ENCODE measurements at places on chromosomes 6 and 20.

GRCh38 chr20:47859278-47859677, 74.0 kb upstream of the SULF2 start:
- peak; percentile 33 for DNase-seq

- DNase-seq = no peak
Measured at GRCh38 chr6:21297665-21298064, 295.9 kb upstream of the SOX4 start.

- no peak for DNase-seq
Measured at GRCh38 chr20:41166201-41167117, 29.1 kb downstream of the PLCG1 start.

DNA sequence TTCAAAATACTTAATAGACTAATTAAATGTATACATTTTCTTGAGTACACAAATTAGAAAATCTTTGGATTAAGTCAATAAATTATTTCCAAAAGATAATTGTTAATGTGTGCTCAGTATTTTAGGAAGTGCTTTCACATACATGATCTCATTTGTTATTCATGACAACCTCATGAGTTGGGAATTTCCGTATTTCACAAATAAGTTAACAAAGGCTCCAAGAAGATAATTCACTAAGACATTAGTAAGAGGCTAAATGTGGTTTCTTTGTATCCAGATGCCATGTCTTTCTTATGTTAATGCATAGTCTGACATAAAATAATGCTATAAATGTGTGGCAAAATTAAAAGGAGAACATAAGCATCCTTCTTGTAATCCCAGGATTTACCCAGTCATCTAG, 79.5 kb upstream of the TCF21 start:
- peak; percentile 18 for DNase-seq

DNA sequence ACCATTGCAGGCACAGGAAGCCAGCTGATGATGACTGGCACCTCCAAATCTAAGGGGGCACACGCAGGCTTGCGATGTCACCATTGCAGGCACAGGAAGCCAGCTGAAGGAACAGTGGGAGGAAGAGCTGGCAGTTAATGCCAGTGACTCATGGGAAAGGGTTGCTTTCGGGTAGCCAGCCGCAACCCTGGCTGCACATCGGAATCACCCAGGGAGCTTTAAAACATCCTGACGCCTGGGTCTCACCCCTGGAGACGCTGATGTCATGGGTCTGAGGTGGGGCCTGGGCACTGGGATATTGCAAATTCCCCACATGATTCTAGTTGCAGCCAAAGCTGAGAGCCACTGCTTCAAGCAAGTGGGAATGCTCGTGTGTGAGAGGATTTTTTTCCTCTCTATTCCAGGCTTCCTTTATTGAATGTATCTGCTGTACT, 16.1 kb upstream of the CCN6 start:
- peak; percentile 98 for DNase-seq

DNA sequence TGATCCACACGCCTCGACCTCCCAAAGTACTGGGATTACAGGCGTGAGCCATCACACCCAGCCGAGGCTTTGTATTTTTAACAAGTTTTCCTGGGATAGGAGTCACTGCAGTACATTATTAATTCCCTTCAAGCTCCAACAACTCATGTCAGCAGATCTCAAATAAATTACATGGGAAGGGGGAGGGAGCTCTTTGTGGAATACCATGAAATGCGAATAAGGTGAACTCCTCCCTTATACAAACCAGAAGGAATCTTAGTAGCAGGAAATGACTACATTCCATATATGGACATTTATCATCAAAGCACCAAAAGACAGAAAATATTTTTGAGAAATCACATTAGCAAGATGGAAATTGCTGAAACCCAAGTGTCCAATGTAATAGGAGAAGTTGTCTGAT, 2.9 kb downstream of the GSS start:
- DNase-seq = peak; percentile 37

GRCh38 chr20:61099806-61100205, 152.3 kb upstream of the CDH4 start:
- DNase-seq = no peak

- no peak for DNase-seq
Measured at GRCh38 chr6:72401865-72402264, 220.0 kb upstream of the KCNQ5 start.

DNA sequence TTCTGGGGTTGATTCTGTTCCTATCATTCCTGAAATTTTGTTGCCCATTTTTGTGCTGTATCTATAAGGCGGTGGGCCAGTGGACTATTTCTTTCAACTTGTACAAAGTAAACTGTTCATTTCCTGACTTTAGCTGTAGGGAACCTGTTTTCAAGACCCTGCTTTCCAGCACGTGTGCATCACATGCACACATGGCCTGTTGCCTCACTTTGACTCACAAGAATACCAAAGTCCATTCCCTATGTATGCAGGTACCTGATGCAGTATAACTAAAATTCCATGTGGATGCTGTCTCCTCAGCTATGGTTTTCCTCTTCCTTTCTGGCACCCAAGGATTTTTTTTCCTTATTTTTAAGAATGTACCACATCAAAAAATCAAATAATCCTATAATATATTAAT, 284.1 kb upstream of the MANEA start:
- DNase-seq = no peak

- no peak for DNase-seq
Measured at GRCh38 chr20:22584922-22585785, 782 bp upstream of the FOXA2 start.

DNA sequence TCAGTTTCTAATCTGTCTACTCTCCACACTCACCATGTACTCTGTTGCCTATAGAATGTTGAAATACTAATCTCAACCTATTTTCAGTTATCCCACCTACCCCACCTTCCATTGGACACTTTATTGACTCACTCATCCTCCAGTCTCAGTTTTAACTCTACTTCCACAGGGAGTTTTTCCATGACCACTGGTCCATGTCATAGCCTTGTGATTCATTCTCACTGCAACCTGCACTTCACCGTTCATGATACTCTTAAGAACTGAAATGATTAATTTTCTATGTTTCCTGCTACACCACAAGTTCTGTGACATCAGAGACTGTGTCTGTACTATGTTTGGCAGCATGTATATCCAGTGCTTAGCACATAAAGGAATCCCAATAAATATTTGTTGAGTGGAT, 122.8 kb upstream of the HSF2 start:
- DNase-seq = no peak

- DNase-seq = no peak
Measured at GRCh38 chr20:17471606-17472187, 59.5 kb downstream of the BFSP1 start.

- DNase-seq = no peak
Measured at GRCh38 chr20:22797103-22797502, 212.7 kb upstream of the FOXA2 start.

GRCh38 chr6:31204751-31205145, 34.3 kb upstream of the POU5F1 start:
- DNase-seq = peak; percentile 41

- no peak for DNase-seq
Measured at GRCh38 chr20:2741881-2742280, 49.3 kb downstream of the EBF4 start.

- DNase-seq = no peak
Measured at GRCh38 chr20:53793783-53794383, 200.2 kb upstream of the ZNF217 start.

DNA sequence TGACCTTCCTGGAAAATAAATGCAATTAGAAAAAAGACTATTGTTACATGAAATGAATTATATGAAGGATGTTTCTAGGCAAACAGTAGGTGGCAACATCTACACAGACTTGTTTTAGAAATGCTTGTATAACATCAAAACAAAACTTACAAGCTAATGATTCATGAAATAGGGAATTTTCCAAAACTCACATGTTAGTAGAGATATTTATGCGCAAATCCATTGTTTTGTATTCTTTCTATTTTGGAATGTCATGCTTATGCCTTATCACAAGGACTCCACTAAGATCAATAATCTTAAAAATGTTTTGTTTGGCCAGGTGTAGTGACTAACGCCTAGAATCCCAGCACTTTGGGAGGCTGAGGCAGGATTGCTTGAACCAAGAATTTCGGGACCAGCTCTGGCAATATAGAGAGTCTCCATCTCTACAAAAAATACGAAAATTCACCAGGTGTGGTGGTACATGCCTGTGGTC, 32.3 kb upstream of the LGSN start:
- DNase-seq = peak; percentile 51

DNA sequence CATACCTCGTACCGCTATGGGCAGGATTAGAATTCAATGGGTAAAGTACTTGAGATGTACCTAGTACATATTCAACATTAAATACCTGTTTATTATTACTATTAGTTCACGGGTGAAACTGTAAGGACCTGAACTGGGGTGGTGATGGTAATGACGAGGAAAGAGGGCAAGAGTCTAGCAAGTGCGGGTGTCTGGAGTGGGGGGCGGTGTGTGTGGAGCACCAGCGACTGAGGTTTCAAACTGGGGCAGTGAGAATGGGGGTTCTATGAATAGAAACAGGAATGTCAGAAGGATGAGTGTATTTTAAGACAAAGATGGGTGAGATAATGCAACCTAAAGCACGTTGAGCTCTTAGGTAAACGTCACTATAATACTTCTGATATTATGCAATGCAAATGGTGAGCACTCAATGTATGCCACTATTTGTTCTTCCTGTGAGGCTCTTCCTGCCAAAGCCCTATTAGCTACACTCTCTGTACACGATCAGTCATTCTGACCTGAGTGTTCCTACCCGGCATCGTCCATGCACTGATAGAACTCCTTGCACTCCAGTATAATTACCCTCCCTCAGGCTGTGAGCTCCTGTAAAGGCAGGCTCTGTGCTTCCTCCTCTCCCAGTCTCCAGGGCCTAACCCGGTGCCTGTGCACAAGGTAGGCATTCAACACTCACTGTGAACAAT, 55.0 kb downstream of the ALDH5A1 start:
- DNase-seq = no peak

DNA sequence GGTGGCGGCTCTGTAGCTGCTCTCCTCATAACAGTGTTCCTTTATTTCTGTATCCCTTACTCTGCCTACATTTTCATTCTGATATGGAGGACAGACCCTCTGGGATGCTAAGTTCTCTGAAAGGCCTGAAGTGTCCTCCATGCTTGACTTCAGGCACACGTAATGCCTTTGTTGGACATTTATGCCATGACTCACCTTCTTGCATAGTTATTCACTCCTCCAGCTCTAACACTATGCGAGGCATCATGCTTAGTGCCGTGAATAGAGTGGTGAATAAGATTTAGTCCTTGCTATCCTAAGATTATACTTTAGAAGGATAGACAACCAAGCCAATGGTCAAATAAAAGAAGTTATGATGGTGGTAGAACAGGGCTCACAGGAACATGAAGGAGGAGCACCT, 760.9 kb upstream of the FLRT3 start:
- no peak for DNase-seq

DNA sequence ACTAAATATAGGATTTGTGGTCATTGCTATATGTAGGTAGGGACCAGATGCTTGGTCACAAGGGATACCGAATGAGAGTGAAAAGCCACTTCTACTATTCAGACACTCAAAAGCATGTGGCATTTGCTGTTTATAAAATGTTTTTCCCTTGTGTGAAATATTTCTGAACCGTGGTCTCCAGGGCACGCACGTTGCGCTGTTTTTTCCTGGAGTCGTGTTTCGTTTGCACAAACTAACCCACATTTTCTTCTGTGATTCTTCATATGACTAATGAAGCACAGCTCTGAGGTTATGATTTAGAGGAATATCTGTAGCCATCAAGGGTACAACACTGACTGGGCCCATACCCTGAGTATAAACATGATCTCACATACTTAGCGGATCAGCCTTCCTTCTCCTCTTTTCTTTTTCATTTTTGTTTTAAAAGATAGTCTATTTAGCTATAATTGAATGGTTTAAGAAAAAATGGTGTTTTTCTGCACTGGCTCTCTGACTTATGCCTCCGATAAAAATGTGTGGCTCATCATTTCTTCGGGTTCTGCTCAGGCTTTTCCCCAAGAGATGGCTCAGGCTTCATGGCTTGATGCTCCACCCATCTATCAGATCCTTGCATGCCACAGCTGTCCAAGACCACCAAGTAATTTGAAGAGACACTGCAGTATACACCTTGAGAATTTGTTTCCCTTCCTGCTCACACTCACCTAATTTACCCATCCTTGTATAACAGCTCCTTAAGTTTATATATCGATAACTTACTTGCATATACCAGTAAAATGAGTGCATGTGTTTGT, 59.9 kb upstream of the HBS1L start:
- no peak for DNase-seq

GRCh38 chr20:57170343-57170742, 96.1 kb downstream of the BMP7 start:
- DNase-seq = no peak

DNA sequence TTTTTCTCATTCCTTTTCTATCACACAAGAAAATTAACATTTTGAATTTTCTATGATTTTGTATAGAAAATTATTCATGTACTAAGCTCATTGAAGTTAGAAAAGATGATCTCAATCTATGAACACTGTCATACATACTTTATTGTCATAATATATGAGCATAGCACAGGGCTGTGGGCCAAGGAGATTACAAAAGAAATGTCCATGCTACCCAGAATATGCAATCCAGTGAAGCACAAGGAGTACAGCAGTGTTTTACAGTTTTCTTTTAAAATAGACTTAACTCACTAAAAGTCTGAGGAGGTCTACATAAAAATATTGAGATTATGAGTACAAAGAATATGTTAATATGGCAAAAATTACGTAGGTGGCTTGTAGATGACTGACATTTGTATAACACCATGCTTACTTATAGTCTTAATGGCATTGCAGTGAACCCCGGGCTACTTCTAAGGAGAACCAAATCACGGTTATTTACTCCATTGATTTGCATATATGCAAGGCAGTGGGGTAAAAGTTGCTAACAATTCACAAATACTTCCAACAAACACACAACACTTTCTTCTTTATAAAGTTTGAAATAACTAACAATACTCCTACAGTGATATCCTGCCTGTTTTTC, 257.1 kb downstream of the BCKDHB start:
- DNase-seq = peak; percentile 16

DNA sequence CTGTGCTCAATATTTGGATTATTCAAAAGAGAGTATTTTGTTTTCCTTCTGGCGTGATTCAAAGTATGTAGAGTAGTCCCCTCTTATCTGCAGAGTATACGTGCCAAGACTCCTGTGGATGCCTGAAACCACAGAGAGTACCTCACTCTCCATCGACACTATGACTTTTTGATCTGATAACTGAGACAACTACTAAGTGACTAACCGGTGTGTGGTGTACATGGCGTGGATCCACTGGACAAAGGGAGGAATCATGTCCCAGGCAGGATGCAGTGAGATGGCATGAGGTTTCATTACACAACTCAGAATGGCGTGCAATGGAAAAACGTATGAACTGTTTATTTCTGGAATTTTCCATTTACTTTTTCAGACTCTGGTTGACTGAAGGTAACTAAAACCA, 112.2 kb upstream of the PDE7B start:
- peak; percentile 86 for DNase-seq

DNA sequence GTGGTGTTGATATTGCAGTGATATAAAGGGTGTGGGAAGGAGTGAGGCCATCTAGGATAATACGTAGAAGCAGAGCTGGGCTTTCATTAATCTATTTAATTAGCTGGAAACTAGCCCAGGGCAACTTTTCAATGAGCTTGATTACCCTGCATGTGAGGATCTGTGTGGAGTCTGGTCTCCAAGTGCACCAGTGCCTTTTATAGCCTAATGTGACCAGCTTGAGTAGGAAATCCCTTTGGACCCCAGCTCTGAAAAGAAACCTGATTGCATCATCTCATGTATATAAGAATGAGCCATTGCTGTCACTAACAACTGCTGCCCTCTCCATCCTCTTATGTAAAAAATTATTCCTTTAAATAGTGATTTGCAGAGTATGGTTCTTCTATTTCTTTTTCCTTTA, 72.6 kb downstream of the CD109 start:
- DNase-seq = no peak

Data from EH (cell line).